ENCODE measurements at places on chromosomes 6 and 20.

- no peak for DNase-seq
These were observed 296.9 kb downstream of the BCKDHB start for GRCh38 chr6:80403365-80403764.

DNA sequence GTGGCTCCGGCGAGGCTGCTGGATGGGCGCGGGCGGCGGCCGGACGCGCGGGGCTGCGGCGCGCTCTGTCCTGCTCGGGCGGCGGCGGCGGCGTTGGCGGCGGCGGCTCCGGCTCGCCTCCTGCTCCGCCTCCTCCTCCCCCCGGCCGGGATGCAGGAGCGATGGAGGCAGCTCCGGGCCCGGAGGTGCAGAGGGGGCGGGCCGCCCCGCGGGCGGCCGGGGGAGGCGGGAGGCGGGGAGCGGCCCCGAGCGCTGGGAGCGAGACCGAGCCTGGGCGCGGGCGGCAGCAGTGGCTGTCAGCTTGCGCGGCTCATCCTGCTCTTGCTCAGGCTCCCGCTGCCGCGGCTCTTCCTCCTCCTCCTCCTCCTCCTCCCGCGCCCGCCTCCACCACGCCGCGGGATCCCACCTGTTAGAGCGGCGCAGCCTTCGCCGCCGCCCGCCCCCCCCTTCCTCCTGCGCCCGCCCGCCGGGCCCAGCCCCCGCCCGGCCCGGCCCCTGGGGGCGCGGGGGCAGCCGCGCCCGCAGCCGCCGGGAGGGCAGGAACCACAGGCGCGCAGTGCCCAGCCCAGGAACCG is at the start of gene NOL4L:
Gene NOL4L, minus strand, starts transcription at position 323 of the 575 bp plus-strand sequence. CDS start 443 bp downstream, outside the sequence.
- peak; percentile 67 for DNase-seq

DNA sequence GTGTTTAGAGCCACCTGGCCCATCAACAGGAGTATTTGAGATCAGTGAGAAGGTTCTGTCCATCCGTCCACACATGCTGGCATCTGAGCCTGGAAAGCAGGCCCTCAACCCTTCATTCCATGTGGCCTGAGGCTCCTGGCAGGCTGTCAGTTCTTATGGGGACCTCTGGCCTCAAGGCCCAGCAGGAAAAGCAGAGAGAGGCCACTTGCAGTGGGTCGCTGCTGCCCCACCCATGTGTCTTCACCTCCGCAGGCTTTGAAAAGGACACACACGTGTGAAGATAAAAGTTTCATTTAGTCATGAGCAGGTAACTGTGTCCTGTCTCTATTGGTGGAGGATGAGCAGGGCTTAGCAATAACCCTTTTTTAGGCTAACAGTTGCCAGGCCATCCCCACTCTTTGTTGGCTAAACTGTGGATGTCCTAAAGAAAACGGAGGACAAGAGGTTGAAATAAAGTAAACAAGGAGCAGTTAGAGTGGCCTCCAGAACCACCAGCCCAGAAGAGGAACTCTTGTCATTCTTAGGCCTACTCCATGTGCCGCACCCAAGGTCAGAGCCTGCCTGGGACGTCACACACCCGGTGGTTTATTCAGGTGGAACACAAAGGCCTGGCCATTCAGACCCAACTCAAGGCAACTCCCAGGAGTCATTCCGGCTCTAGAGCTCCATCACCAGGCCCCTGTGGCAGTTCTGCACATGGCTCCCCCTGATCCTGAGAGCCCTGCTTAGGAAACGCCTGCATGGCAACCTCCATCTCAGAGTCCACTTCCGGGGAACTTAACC is 143.4 kb upstream of the CST7 start:
- DNase-seq = no peak

GRCh38 chr6:169937389-169938261 is 186.2 kb downstream of the ERMARD start:
- no peak for DNase-seq

GRCh38 chr20:17572034-17572638 is 2.3 kb downstream of the DSTN start:
- no peak for DNase-seq

GRCh38 chr6:120260636-120261035 is 911.1 kb upstream of the MAN1A1 start:
- DNase-seq = no peak

DNA sequence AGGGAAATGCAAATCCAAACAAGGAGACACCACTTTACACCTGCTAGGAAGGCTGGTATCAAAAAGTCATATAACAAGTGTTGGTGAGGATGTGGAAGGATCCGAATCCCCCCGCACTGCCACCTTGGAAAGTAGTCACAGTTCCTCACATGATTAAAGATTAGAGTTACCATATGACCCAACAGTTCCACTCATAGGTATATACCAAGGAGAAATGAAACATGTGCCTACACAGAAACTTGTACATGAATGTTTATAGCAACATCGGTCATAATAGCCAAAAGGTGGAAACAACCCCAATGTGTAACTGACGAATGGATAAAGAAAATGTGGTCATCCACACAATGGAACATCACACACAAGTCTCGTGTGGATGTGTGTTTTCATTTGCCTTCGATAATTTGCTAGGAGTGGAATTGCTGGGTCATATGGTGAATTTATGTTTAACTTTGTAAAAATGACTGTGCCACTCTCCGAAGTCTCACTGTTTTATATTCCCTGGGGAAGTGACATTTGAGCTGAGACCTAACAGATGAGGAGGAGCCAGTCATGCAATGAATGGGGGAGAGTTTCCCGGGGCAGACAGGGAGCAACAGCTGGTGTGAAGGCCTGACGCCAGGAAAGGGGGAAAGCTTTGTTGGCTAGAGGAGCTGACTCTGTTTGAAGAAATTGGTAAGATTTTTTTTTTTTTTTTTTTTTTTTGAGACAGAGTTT is 125.9 kb upstream of the MLN start:
- no peak for DNase-seq

GRCh38 chr6:5677219-5678000 is 329.3 kb downstream of the NRN1 start:
- no peak for DNase-seq

GRCh38 chr6:26351544-26351953 is 13.4 kb upstream of the BTN3A2 start:
- no peak for DNase-seq

- no peak for DNase-seq
These were observed 414.3 kb downstream of the KIF16B start for GRCh38 chr20:16158976-16159286.

DNA sequence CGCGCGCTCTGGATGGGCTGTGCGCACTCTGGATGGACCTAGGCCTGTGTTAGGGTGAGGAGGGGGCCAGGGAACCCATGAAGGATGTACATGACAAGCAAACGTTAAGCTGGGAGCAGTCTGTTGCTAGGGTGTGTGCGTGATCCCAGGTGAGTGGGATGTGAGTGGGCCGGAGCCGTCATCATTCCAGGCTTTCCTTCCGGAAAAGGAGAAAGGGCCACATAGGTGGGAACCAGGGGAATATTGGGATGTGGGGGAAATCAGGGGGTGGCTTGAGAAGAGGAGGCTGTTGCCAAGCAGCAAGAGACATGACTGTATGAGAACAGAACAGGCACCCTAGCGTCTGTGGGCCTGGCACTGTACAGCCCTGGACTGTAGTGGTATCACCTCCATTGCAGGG is 49.7 kb upstream of the EPB41L1 start:
- no peak for DNase-seq

- DNase-seq = no peak
These were observed 70.9 kb downstream of the ATG5 start for GRCh38 chr6:106254636-106255035.

DNA sequence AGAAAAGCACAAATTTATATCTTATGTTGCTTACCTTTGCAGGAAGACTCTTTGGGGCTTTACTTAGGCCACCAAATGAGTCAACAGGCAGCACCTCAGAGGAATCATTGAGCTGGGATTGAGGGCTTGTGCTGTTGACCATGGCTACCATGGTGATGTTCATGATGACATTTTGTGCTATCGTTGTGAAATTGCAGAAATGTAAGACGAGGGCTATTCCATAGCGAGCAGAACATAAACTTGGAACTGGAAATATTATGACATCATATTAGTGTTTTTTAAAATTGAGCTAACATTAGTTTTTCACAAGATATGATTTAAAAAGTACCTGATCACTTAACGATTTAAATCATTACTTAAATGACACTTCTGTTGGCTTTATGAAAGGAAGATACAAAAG is 11.8 kb downstream of the SLC17A3 start:
- DNase-seq = no peak

DNA sequence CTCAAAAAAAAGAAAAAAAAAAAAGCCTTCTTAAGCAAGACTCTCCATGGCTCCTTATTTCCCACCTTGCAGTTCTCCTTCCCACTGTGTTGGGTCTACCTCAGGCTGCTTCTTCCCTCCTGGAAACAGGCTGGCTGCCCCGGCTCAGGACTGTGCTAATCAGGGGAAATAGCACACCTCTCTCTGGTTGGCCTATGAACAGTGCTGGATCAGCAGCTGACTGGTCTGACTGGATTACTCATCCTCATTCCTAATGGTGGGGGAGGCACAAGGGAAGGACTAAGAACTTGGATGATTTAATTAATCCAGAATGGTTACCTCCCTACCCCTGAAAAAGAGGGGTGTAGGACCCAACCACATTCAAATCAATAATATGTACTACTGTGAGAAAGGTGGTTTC is 3.9 kb upstream of the SRSF3 start:
- DNase-seq = no peak

DNA sequence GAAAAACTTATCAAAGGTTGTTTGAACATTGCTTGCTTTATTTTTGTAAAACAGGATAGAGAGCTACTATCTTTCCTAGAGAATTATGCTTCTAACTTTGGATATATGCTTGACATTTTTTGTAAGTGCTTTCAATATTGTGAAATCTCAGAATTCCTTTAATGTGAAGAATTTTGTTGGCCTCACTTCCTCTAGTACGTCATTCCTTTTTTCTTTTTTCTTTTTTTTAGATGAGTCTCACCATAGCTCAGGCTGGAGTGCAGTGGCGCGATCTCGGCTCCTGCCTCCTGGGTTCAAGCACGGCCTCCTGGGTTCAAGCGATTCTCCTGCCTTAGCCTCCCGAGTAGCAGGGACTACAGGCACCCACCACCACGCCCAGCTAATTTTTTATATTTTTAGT is 668.1 kb downstream of the RFPL4B start:
- DNase-seq = no peak

- DNase-seq = peak; percentile 51
These were observed 50.7 kb upstream of the SIRPA start for GRCh38 chr20:1844325-1845162.
